Frontal cortex (tissue), 4 donors: ENCODE measurements at places on chromosomes 11 and 22. TPM values are rescaled to one million over a fixed set of nuclear protein-coding genes. Genes with fewer than 3 reads are reported as not detected.

DNA sequence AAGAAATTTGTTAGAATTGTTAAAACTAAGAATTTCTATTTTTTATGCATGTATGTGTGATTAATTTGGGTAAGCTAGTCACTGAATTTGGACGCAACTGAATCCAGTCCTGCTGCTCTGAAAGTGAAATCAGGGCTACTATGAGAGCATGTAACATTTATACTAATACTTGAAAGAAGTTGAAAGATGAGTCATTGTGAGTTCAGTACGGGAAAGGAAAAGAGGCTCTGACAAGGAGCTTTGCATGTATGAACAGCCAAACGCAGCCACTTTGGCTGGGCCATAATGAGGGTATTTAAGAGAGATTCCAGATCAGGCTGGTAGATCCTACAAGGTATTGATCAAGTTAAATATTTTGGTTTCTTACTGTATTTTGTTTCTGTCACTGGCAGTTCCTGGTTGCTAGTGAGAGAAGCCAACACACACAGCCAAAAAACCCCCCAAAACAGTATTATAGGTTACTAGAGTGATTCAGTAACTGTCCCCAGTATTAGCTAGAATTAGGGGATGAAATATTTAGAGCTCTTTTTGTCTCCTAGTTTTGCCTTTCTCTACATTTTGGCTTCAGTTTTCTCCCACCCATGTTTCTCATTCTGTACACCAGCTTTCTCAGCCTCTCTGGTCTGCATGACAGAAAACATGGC, 14.1 kb downstream of the AASDHPPT start:
- DNase-seq, result no peak

Gene FIBP
- 154 TPM for total RNA-seq

- DNase-seq, result no peak
Observed at GRCh38 chr22:24435861-24436371, 8.5 kb downstream of the ADORA2A start.

DNA sequence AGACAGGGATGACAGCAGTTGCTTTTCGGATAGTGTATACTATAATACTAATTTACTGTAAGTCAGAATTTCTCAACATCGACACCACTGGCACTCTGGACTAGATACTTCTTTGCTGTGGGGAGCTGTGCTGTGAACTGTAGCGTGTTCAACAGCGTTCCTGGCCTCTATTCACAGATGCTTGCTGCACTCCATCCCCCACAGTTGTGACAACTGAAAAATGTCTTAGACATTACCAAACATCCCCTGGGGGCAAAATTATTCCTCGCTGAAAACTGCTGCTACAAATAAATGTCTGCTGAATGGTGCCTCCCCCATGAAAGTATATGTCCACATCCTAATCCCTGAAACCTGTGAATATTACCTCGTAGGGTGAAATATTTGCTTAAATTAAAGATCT, 7.5 kb upstream of the SLC15A3 start:
- DNase-seq, result no peak

GRCh38 chr11:1530686-1531448, 41.2 kb downstream of the DUSP8 start:
- DNase-seq, result no peak

DNA sequence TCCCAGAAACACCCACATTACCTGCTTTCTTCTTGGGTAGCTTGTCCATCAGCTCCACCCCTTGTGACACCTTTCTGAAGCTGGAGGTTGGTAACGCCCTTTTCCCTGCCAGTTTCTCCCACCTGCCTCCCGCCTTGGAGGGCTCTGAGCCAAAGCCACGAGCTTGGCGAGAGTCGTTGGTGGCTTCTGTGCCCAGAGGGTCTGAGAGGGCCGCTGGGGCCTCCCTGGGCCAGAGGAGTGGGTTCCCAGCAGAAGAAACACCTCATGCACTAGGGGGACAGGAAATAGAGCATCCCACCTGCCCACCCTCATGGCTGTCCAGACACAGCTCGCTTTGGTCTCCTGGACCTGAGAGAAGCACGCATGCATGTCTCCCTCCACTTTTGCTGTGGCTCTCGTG, 37.9 kb downstream of the B3GAT1 start:
- DNase-seq, result no peak

GRCh38 chr11:106305458-106305857, 228.0 kb downstream of the AASDHPPT start:
- no peak for DNase-seq

Gene OR56A1
- under 0.01 TPM for total RNA-seq

- peak; percentile 39 for DNase-seq
Observed at GRCh38 chr11:118789501-118790356, 1.2 kb downstream of the DDX6 start.

Gene OPCML
- total RNA-seq, result 26.9 TPM

Gene C11orf86
- total RNA-seq, result not detected

GRCh38 chr22:25475257-25476022, 89.0 kb upstream of the GRK3 start:
- DNase-seq, result no peak

Gene DENND5A
- total RNA-seq, result 119 TPM

Gene MOV10L1
- total RNA-seq, result 3.3 TPM

DNA sequence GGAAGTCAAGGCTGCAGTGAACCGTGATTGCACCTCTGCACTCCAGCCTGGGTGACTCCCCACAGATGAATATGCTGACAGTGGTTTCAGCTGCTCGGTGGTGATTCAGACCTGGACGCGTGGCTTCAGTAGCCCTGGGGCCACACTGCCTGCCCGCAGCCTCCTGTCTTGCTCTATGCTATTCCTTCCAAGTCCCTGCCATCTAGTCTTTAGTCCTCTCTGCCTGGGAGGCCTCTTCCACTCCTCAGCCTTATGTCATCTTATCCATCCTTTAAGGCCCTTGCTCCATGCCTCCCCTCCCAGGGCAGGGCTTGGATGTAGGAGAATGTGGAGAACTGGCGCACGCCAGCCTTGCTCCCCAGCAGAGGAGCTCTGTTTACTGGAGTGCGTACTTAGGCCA, 23.0 kb downstream of the YDJC start:
- DNase-seq, result no peak

Gene NUDT8
- 1.2 TPM for total RNA-seq

DNA sequence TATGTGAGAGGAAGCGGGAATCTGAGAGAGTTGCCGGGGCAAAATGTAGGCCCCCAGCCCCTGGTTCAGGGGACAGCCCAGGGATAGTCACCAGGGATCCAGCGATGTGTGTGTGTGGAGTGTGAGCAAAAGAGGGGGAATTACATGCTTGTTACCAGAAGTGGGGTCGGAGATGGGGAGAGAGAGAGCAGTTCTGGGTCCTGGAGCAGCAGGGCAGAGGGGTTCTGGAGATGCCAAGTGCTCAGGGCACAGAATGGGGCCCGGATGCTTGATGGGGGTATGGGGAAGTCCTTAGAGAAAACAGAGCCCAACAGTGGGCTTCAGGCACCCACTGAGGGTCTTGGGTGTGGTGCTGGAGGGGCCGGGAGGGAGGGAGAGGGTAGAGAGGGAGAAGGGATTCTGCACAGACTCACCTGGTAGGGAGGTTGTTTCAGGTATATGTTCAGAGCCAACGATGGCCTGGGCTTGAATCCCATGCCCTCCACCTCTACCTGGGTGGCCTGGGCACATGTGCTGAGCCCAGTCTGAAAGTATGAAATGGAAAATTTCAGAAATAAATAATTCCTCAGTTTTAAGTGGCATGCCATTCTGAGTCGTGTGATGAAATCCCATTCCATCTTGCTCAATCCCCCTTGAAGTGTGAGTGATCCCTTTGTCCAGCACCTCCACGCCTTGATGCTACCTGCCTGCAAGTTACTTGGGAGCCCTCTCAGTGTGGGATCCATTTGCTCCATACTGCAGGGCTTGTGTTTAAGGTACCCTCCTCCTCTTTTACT, 12.4 kb downstream of the SMIM38 start:
- no peak for DNase-seq

- no peak for DNase-seq
Observed at GRCh38 chr11:65295001-65295400, 19.7 kb upstream of the CDC42EP2 start.
